Activated CD8-positive, alpha-beta T cell treated with anti-CD3 and anti-CD28 coated beads, Interleukin-2, amount 10 ng/mL, durations not matched to agents 7 days and 5 days (primary cell): ENCODE measurements at places on chromosomes 3 and 15. TPM values are rescaled to one million over a fixed set of nuclear protein-coding genes. Genes with fewer than 3 reads are reported as not detected.

GRCh38 chr15:85525755-85526154 is 145.4 kb downstream of the AKAP13 start:
- DNase-seq: no peak

DNA sequence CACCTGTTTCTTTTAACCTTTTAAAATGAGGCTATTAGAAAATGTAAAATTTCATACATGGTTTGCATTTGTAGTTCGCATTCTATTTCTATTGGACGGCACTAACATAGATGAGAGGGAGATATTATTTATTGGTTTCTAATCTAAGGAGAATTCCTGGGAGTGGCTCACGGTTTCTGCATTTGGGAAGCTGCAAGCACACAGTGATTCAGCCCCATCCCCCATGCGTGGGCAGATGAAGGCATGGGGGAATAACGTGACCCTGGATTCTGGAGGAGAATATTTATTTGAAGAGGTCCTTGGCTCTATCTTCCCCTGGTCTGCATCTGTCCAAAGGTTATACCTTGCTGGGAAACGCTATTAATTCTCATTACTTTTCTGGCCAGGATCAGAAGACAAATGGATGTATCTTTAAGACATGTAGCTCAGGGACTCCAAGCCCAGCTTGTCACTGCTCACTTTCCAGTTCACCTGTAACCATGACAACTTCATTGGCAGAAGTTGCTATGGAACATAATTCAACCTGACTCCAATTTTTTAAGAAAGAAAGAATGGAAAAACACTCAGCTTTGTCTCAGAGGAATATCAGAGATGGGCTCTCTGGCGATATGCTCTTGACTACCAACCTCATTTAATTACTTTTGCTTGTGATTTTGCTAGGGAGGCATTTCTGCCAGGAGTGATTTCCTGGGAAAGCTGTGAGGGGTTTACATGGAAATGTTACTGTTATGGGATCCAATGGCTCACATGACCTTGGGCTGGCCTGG is 27.2 kb upstream of the POMGNT2 start:
- no peak for DNase-seq

- DNase-seq: no peak
Measured at GRCh38 chr15:34358948-34359347, 8.0 kb downstream of the LPCAT4 start.

Gene TRIM59
- total RNA-seq: 53.5 TPM

Gene FOXL2NB
- not detected for total RNA-seq
